CD8-positive, alpha-beta memory T cell (primary cell): ENCODE measurements at places on chromosomes 2 and 18. TPM values are rescaled to one million over a fixed set of nuclear protein-coding genes. Genes with fewer than 3 reads are reported as not detected.

Gene DAW1
- polyA plus RNA-seq = not detected

Gene GCG
- not detected for polyA plus RNA-seq

Gene UGT1A8
- not detected for polyA plus RNA-seq

Gene GREB1L
- polyA plus RNA-seq = 0.13 TPM

Gene SKOR2
- not detected for polyA plus RNA-seq

Gene HOXD11
- polyA plus RNA-seq = not detected
